Neural progenitor cell (in vitro differentiated cells): ENCODE measurements at places on chromosomes 12 and 14.

DNA sequence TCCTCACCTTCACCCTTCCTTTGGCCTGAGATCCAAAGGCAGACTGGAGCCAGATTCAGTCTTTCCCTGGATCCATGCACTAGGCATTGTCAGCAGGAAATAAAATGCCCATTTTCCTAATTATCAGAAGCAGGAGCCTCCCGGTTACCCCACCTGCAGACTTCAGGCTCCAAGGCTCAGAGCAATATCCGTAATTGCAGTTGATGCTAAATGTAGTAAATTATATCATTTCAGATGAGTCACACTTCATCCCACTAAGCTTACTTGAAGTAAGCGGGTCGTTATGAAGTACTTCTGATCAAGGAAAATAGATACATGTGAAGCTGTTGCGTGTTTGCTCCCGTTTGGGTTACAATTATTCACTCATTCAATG lies 110.7 kb upstream of the SFSWAP start:
- no peak for DNase-seq

- DNase-seq, result peak; percentile 87
Observed at GRCh38 chr12:57214398-57214781, 2.2 kb upstream of the NXPH4 start.

DNA sequence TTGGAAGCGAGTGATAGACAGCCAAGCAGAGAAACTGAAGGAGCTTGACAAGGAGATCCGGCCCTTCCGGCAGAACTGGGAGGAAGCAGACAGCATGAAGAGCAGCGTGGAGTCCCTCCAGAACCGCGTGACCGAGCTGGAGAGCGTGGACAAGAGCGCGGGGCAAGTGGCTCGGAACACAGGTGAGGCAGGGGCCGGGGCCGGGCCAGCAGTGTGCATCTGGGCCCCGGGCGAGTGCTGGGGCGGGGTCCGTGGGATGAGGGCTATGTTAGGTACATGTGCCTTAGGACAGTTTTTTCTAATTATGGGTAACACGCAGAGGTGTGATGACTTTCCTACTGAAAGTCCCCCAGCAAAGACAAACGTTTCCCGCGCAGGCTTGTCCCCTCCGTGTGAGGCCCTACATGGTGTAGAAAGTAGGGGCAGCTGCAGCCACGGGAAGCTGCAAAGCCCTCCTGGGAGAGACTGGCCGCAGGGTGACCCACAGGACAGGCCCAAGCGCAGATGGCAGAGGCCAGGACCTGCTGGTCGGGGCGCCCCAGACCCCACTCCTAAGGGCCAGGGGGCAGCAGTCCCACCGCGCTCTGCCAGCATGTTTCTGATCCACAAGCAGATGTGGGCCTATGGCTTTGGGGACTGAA lies 19.1 kb upstream of the AMN start:
- DNase-seq, result no peak

- no peak for DNase-seq
Observed at GRCh38 chr12:43978556-43978955, 142.7 kb downstream of the TMEM117 start.

GRCh38 chr12:123908884-123909725 lies 63.5 kb downstream of the CCDC92 start:
- DNase-seq, result no peak

- no peak for DNase-seq
Observed at GRCh38 chr12:128823216-128823915, 392 bp downstream of the SLC15A4 start.

GRCh38 chr12:117190210-117190781 lies at the start of gene FBXO21:
Gene FBXO21, minus strand, starts transcription at chr12:117190470. Its CDS starts 14 bp downstream, at chr12:117190456.
- peak; percentile 97 for DNase-seq

DNA sequence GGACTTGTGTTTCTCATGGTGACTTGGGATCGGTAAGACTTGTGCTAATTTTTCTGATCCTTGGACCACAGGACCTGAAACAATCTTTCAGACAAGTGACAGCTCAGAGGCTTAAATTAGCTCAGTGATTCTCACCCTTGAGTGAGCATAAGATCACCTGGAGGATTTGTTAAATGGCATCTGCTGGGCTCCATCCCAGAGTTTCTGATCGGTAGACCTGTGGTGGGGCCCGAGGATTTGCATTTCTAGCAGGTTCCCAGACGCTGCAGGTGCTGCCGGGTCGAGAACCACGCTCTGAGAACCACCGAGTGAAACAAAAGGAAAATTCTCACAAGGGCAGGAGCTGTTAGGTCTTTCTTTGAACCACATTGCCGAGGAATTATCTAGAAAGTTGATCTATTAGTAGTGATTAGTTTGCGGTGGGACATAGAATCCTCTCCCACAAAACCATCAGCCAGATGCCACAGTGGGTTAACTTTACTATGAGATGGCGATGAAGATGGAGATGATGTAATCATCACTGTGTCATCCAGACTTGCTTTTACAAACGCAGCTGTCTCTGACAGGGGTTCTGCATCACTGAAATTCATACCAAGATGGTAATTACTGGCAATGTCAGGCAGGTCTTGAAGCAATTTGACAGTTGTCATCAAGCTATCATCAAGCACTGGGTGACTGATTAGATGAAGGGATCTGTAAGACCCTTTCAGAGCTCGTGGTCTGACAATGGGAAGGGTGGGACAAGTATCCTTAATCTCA lies 184.0 kb downstream of the AACS start:
- no peak for DNase-seq

GRCh38 chr14:82122655-82123054 lies 589.0 kb upstream of the SEL1L start:
- no peak for DNase-seq

DNA sequence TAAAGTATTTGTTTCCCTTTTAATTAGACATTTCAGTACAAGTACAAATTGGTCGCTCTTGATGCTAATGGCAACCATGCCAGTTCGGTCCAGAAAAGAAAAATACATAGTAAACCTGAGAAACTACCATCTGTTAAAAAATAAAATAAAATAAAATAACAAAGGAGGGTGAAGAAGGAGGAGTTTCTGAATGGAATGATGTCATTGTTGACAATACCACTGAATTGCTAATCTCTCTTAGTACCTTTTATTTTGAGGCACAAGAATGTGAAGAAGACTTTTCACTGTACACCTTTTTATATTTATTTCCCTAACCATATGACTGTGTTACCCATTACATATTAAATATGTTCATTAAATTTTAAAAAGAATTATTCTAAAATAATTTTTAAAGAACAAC lies 19.5 kb downstream of the SPX start:
- DNase-seq, result no peak

DNA sequence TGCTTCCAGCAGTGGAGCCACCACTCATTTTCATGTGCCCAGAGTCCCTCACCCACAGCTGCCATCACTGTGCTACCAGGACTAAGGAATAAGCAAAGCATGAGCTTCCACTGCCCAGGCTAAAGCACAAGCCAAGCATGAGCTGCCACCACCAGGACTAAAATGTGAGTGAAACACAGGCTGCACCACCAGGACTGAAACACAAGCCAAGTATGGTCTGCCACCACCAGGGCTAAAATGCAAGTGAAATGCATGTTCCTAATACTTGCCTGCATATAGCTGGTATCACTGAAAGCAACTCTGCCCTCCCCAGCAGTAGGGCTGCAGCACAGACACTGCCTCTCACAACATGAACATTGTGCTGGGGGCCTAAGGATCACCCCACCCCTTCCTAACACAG lies 30.0 kb downstream of the CEP83 start:
- DNase-seq, result no peak

- no peak for DNase-seq
Observed at GRCh38 chr14:38870296-38870836, 232.7 kb downstream of the SEC23A start.

GRCh38 chr12:30696486-30696885 lies 817 bp upstream of the IPO8 start:
- peak; percentile 17 for DNase-seq

DNA sequence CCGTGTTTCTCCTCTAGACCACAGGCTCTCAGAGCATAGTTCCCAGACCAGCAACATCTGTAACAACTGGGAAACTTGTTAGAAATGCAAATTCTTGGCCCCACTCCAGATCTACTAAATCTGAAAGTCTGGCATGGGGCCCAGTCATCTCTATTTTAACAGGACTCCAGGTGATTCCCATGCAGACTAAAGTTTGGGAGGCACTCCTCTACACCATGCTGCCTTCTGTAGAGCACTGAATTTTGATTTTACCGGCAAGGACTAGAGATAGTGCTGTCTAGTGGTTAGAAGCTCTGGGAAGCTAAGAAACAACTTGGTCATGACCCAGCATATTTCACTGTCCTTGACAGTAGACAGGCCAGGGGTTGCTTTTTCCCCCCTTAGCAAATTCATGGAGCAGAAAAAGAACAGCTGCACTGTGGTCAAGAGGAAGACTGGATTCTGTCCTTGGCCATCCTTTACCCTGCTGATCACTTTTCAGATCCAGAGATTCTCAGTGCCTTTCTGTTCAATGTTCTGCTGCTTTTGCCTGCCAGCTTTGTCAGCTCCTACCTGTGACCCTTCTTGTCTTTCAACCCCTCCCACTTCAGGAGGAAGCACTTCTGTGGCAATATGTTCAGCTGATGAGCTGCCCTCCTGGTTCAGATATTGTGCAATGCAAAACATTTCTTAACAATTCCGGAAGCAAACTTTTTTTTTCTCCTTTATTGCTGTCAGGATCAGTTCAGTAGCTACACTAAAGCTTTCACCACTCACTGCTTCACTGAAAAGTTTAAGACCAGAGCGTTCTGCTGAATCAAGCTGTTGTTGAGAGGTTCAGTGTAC lies 133.8 kb upstream of the NUDT4 start:
- DNase-seq, result no peak

DNA sequence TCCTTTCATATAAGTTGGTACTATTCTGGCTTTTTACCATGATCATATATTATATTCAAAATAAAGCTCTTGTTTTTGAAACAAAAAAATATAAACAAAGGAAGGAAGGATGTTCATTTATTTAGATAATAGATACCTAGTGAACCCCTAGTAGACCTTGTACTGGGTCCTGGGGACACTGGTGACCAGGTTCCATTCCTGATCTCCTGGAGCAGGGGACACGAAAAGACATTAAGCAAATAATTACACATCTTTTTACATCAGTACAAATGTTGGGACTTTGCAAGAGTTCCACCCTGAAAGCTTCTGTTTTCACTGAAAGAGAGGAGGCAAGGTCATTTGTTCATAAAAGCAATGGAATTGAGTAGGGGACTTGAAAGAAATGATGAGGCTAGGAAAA lies 49.3 kb upstream of the SLC38A4 start:
- DNase-seq, result no peak

- no peak for DNase-seq
Observed at GRCh38 chr14:20617138-20618003, 24.1 kb downstream of the OR6S1 start.

DNA sequence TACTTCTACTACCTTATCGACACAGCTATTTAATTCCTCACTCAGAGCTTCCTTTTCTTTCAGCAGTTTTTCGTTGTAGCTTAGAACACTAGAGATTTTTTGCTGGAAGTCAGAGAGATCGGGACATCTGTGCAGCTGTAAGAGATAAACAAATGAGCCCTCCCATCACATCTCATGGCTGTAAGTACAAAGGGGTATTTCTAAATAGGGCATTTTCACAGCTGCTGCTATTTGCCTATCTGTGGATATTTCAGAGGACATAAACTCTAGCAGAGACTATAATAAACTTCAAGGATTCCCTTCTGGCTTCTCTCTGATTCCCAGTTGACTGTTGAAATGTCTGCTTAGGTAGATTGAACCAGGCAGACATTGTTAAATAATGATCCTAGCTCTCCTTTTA lies 76.1 kb upstream of the SAV1 start:
- no peak for DNase-seq
